Activated CD4-positive, alpha-beta T cell treated with anti-CD3 and anti-CD28 coated beads for 36 hours (primary cell): ENCODE measurements at places on chromosomes 7 and 10. TPM values are rescaled to one million over a fixed set of nuclear protein-coding genes. Genes with fewer than 3 reads are reported as not detected.

- H3K4me1 ChIP-seq, result peaks cover 5% of the 10 kb centered on the region
- no peak overlapping the region for H3K4me3 ChIP-seq
- DNase-seq, result no peak
- H3K36me3 ChIP-seq, result peaks cover 12% of the 10 kb centered on the region
- H3K27me3 ChIP-seq, result no peaks in the 10 kb centered on the region
Observed at GRCh38 chr10:119807960-119808697, 64.5 kb downstream of the MCMBP start.

DNA sequence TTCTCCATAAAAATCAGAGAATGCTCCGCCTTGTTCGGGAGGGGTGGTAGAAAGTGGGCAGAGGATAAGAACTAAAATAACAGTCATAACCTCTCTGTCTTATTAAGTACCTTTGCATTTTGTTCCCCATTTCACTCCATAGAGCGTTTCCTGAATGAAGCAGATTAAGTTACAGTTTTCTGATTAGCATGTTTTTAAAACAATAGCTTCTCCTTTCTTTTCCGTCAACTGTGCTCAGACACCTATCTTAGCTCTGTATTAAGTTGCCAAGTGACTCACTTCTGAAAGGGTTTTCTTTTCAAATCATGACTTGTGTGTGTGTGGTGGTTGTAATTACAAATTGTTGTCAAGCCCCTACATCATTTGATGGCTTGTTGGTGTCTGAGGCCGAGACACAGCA lies 1.4 kb downstream of the HABP2 start:
- no peaks in the 10 kb centered on the region for H3K36me3 ChIP-seq
- H3K4me1 ChIP-seq, result peaks cover 3% of the 10 kb centered on the region
- no peak overlapping the region for H3K4me3 ChIP-seq
- peaks cover 23% of the 10 kb centered on the region for H3K27me3 ChIP-seq
- no peak for DNase-seq

- no peaks in the 10 kb centered on the region for H3K4me1 ChIP-seq
- H3K27ac ChIP-seq, result no peak overlapping the region
- H3K4me3 ChIP-seq, result no peak overlapping the region
- peaks cover 15% of the 10 kb centered on the region for H3K27me3 ChIP-seq
Observed at GRCh38 chr7:113078331-113078730, 8.3 kb downstream of the GPR85 start.

DNA sequence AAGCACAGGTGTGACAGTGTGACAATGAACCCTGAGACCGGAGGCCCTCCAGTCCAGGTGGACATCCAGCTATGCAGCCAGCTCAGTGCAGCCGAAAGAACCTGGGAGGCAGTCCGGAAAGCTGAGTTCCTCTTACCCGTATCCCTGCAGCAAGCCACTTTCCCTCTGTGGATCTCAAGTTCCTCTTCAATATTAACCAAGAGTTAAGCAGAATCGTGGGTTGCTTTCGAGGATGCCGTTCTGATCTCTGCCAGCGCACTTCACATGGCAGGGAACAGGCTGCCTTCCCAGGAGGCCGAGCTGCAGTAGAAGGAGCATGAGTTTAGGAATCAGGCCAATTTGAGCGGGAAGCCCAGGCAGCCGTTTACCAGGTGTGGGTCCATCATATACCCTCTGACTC lies 591.6 kb downstream of the SDK1 start:
- no peaks in the 10 kb centered on the region for H3K36me3 ChIP-seq
- no peak for DNase-seq
- H3K4me3 ChIP-seq, result no peak overlapping the region
- peaks cover 4% of the 10 kb centered on the region for H3K27me3 ChIP-seq

GRCh38 chr10:133336577-133337369 lies at the start of gene CALY:
CALY (minus strand) TSS chr10:133336896; CDS start chr10:133328989, 7,907 bp downstream.
- peak; percentile 84 for DNase-seq
- peaks cover 5% of the 10 kb centered on the region for H3K4me1 ChIP-seq
- H3K27me3 ChIP-seq, result peaks cover 13% of the 10 kb centered on the region
- no peak within 1 kb of the TSS for H3K27ac ChIP-seq

DNA sequence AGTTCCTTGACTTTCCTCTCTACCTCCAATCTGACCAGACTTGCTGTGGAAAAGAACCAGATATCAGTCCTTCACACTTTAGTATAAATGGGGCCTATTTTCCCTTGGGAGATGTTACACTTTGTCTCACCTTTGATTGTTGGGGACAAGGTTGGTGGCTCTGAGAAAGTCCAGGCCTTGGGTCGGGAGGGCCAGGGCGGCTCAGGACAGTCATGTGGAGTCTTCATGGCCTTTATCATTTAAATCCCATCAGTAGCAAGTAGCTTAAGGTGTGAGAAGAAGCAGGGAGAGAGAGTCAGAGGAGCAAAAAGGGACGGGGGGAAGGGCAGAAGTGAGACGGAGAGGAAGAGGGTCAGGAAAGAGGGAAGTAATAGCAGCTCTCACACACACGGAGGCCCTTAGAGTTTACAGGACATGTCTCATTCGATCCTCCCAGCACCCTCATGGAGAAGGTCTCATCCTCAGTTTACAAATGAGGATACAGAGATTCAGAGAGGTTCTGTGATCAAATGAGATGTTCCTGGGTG lies 40.5 kb downstream of the TBATA start:
- H3K27me3 ChIP-seq, result no peaks in the 10 kb centered on the region
- DNase-seq, result no peak
- H3K4me1 ChIP-seq, result peaks cover 2% of the 10 kb centered on the region

DNA sequence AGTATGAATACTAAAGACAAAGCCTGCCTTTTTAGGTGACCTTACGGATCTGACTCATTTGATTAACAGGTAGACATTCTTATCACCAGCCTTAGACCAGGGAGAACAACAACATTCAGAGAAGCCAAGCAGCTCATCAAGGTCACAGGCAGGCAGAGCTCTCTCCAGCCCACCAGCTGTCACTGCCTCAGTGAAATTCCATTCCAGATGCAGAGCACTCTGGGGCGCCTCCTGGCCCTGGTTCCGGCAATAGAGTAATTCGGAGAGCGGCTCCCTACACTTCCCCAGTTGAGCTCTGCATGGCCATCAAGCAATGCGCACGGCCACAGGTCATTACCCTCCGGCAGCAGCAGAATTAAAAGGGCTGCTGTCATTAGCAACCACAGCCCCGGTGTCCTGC lies 164.7 kb downstream of the TCERG1L start:
- DNase-seq, result no peak
- no peaks in the 10 kb centered on the region for H3K27me3 ChIP-seq
- no peak overlapping the region for H3K4me3 ChIP-seq
- H3K36me3 ChIP-seq, result no peaks in the 10 kb centered on the region
- no peak overlapping the region for H3K27ac ChIP-seq

DNA sequence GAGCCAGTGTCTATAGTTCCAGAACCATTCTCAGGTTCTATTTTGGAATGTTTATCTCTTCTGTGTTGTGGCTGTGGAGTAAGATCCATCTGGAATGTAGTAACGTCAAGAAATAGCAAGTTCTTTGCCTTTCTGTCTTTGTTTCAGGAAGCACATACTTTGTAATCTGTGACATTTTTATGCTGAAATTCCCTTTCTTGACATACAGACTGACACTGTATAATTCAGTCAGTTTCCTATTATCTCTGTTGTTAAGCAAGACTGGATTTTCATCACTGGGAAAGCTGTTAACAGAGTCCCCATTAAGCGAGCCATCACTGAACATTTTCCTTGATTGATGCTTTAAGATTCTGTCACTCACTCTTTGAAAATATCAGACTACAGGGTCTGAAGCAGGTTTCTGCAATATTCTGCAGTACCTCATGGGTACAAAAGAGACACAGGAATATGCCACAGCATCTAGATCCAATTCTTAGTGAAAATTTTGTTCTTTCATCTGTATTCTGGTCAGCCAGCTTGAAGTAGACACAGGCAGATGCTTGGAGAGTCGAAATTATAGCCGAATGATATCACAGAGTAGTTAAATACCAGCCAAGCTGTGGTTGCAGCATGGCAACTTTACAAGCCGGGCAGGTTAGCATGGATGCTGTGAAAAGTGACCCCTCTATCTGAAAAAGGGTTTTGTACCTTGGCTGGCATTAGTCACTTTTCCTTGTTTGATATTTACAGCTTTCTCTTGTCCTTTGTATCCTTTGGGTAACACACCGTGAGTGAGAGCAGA lies 62.6 kb downstream of the CACNB2 start:
- no peaks in the 10 kb centered on the region for H3K36me3 ChIP-seq
- peaks cover 2% of the 10 kb centered on the region for H3K27me3 ChIP-seq
- H3K4me3 ChIP-seq, result no peak overlapping the region
- DNase-seq, result no peak
- H3K4me1 ChIP-seq, result peaks cover 12% of the 10 kb centered on the region

GRCh38 chr10:63530409-63530808 lies 9.2 kb downstream of the REEP3 start:
- H3K4me1 ChIP-seq, result peaks cover 24% of the 10 kb centered on the region
- DNase-seq, result no peak
- H3K36me3 ChIP-seq, result peaks cover 17% of the 10 kb centered on the region
- H3K4me3 ChIP-seq, result no peak overlapping the region

- H3K27me3 ChIP-seq, result no peaks in the 10 kb centered on the region
- H3K36me3 ChIP-seq, result peaks cover 35% of the 10 kb centered on the region
- no peak overlapping the region for H3K4me3 ChIP-seq
- no peaks in the 10 kb centered on the region for H3K4me1 ChIP-seq
Observed at GRCh38 chr7:149448961-149449360, 11.9 kb downstream of the ZNF777 start.

DNA sequence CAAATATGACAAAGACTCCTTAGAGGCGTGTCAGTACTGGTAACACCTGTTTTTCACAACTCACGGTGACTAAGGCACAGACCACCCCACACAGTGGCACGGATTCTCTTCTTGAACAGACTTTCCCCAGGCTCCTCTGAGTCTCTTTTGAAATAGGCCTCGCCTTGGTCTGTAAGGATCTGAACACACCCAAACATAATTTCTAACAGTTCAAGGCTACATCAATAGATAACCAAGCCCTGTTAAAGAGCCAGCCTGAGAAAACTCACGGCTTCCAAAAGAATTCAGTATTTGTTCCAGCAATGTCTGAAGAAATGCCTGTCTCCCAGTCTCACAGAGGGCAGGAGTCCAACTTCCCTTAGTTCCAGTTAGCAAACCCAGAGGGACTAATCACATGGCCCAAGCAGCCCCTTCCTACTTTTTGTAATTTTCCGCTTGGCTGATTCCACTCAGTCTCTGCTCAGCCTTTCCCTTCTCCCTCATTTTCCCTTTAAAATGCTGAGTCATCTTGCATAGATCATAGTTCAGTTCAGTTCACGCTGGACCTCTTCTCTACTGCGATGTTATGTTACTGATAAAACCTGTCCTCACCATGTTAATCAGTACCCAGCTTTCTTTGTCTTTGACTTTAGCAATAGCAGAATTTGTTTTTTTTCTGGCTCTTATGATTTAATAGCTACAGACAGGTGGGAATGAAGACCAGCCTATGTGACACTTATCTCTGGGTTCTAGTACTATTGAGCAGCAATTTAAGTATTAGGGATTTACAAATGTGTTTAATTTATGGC lies 22.6 kb upstream of the AKR1C3 start:
- no peak overlapping the region for H3K4me3 ChIP-seq
- no peaks in the 10 kb centered on the region for H3K36me3 ChIP-seq
- no peak overlapping the region for H3K27ac ChIP-seq

DNA sequence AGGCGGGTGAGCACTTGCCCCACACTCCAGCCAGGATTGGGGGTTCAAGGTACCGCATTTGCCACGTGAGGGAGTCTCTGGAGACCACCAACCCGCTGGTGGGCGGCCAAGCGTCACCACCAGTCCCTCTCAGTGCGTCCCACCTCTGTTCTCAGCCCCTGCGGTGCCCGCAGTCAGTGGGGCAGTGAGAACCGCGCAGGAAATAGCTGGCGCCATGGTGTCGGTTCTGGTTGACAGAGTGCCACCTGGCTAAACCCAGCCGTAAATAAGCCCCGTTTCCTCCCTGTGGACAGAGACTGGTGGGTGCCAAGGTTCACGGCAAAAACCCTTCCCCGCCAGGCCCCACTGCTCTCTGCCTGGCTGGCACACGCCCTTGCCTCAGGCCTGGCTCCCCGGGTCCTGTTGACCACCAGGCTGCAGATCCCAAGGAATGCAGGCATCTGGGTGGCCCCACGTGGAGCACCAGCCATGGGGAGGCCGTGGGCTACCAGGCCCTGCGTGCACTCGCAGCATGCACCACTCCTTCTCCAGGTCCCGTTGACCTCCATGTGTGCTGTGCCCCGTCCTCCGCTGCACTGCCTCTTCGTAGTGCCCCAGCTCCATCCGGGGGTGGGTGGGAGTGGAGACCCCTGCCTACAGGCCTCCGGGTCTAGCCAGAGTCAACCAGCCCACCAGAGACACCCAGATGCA lies 140.0 kb downstream of the LHPP start:
- no peak for DNase-seq
- no peaks in the 10 kb centered on the region for H3K36me3 ChIP-seq
- no peaks in the 10 kb centered on the region for H3K4me1 ChIP-seq
- H3K4me3 ChIP-seq, result no peak overlapping the region
- no peak overlapping the region for H3K27ac ChIP-seq
- H3K27me3 ChIP-seq, result no peaks in the 10 kb centered on the region

GRCh38 chr7:140697447-140698143 lies 1.1 kb downstream of the NDUFB2 start:
- peaks cover 30% of the 10 kb centered on the region for H3K4me1 ChIP-seq
- H3K36me3 ChIP-seq, result peaks cover 18% of the 10 kb centered on the region
- peak overlapping the region; percentile 90 for H3K4me3 ChIP-seq
- H3K27me3 ChIP-seq, result no peaks in the 10 kb centered on the region
- peak overlapping the region; percentile 97 for H3K27ac ChIP-seq
- DNase-seq, result no peak

- no peak for DNase-seq
- H3K36me3 ChIP-seq, result peaks cover 4% of the 10 kb centered on the region
- no peaks in the 10 kb centered on the region for H3K27me3 ChIP-seq
- peaks cover 3% of the 10 kb centered on the region for H3K4me1 ChIP-seq
- H3K4me3 ChIP-seq, result no peak overlapping the region
Observed at GRCh38 chr7:3453398-3453797, 152.3 kb downstream of the SDK1 start.

DNA sequence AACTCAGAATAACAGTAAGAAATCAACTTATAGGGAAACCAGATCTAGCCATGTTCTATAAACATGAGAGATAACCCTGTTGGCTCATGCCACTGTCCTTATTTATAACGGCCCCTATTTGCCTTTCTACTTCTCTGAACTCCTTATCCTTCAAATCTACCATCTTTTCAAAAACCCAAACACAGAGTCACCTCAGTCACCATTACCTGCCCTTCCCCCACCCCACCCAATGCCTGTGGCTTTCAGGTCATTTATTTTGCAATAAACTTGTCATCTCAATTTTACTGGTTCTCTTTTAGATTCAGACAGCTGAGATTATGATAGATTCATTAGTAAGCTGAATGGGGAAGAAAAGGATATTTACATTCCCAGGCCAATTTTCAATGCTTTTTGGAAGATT lies 53.6 kb downstream of the KMT2C start:
- H3K36me3 ChIP-seq, result peaks cover 5% of the 10 kb centered on the region
- peak; percentile 48 for DNase-seq
- H3K4me1 ChIP-seq, result peaks cover 34% of the 10 kb centered on the region
- H3K27ac ChIP-seq, result no peak overlapping the region

Gene PIK3AP1
- 2.7 TPM for total RNA-seq

Gene CNPY1
- not detected for total RNA-seq

Gene C10orf67
- total RNA-seq, result 0.41 TPM

Gene UPK3B
- total RNA-seq, result 0.46 TPM

Gene FKBP14
- 7.2 TPM for total RNA-seq
